ENCODE measurements at places on chromosomes 4 and X. TPM values are rescaled to one million over a fixed set of nuclear protein-coding genes. Genes with fewer than 3 reads are reported as not detected.

NKX3-2 gene
- 28.2 TPM for total RNA-seq

DNA sequence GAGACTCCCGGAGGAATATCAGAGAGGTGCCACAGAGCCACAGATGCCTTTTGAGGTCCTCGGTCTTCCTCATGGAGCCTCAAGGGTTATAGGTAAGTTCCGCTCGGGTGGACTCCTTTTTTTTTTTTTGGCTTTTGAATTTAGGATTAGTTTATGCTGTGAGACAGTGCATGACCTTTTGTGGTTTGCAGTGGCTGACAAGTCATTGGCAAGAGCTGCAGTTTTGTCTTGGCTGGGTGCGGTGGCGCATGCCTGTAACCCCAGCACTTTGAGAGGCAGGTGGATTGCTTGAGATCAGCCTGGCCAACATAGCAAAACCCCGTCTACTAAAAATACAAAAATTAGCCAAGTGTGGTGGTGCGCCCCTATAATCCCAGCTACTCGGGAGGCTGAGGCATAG lies 4.5 kb upstream of the GRSF1 start:
- H3K27ac ChIP-seq, result no peak overlapping the region
- H3K27me3 ChIP-seq, result no peaks in the 10 kb centered on the region
- H3K4me1 ChIP-seq, result no peaks in the 10 kb centered on the region
- no peak for DNase-seq
- H3K36me3 ChIP-seq, result no peaks in the 10 kb centered on the region
- no peak overlapping the region for H3K4me3 ChIP-seq

EFHC2 gene
- 2.6 TPM for total RNA-seq

WAS gene
- total RNA-seq, result 3.0 TPM

Data from sigmoid colon (tissue), 7 donors.